ENCODE measurements at places on chromosomes 2 and 18.

GRCh38 chr2:96261328-96262003 lies 4.3 kb downstream of the TMEM127 start:
- DNase-seq: no peak

DNA sequence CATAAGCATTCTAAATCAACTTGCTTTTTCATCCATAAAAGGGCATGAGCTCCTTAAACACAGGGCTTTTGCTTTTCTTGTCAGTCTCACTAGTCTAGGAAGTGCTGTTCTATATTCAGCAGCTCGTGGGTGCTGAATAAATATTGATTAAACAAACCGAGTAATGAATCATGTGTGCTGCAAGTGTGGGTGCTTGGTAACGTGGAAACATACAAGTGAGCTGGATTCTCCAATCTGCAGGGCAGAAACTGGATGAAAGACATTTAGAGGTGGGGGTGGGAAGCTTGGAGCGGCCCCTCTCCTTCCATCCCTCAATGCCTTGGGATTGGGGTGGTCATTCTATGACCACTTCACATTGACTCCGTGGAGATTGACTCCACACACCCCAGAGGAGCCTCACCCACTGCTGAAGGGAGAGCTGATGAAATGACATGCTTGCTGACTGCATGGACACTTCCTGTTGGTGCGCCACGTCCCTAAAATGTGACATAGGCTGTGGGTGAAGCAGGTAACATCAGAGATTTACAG lies 114.6 kb downstream of the DOCK10 start:
- no peak for DNase-seq

GRCh38 chr2:143668234-143668633 lies 539.0 kb downstream of the ARHGAP15 start:
- no peak for DNase-seq

GRCh38 chr2:18603854-18604530 lies 14.6 kb upstream of the NT5C1B start:
- DNase-seq: no peak

GRCh38 chr2:85717308-85718008 lies 23.3 kb downstream of the GNLY start:
- no peak for DNase-seq

DNA sequence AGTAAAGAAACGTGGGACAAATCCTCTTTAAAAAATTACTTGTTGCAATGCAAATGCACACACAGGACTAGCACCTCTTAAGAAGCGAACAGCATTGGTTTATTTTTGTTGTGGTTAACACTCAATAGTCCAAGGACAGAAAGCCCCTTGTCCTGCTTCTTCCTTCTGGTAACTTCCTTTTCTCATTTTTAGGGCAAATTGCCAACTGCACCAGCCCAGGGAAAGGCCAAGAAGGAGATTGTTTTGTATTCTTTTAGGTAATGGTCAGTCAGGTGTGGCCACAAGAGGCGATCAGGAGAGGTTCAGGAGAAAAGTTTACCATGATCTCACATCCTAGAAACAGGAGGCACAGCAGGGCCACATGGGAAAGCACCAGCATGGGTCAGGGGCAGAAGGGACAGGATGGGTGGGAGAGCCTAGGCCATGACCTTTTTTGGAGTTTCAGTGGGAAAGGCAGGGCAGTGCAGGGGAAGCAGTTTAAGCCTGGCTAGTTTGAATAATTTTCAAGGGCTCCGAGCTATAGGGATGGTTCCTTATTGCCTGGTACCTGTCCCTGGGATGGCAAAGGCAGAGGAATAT lies 73.0 kb downstream of the CHRNA1 start:
- no peak for DNase-seq

- no peak for DNase-seq
Measured at GRCh38 chr2:94994063-94994913, 31.2 kb upstream of the MAL start.

DNA sequence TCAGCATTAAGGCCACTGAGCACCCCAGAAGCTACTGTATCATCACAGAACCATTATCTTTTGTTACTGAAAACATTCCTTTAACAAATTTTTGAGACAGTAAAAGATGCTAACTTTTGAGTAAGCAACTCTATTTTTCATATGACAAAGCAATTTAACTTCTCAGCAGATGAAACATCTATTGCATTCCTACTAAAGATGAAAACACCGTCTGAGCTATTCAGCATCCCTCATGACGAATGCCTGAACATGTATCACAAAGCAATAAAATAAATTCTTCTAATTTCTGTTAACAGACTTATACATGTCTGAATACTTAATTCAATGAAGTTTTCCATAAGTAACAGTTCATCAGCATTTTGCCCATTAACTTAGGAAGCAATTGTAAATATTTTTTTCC lies 23.9 kb downstream of the CHN1 start:
- no peak for DNase-seq

GRCh38 chr2:191155608-191156071 lies 4.8 kb upstream of the STAT4 start:
- peak; percentile 68 for DNase-seq

GRCh38 chr2:10137053-10137843 lies 14.7 kb downstream of the RRM2 start:
- peak; percentile 61 for DNase-seq

DNA sequence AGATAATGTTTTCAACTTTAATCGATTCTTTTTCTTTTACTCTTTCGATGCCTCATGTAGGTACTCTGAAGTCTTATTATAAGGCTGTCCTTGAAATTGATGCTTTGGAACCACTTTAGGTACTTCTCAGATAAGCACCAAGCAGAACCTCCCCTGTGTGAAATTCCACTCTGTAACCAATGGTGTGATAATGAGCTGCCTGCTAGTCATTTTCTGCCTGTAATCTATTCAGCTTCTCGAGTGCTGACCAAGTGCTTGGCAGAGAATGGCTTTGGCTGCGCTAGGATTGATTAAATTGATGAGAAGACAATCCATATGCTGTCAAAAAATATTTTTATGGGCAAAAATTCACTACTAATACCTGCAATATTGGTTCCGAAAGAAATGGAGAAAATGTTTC lies 132.1 kb upstream of the STON1 start:
- no peak for DNase-seq

DNA sequence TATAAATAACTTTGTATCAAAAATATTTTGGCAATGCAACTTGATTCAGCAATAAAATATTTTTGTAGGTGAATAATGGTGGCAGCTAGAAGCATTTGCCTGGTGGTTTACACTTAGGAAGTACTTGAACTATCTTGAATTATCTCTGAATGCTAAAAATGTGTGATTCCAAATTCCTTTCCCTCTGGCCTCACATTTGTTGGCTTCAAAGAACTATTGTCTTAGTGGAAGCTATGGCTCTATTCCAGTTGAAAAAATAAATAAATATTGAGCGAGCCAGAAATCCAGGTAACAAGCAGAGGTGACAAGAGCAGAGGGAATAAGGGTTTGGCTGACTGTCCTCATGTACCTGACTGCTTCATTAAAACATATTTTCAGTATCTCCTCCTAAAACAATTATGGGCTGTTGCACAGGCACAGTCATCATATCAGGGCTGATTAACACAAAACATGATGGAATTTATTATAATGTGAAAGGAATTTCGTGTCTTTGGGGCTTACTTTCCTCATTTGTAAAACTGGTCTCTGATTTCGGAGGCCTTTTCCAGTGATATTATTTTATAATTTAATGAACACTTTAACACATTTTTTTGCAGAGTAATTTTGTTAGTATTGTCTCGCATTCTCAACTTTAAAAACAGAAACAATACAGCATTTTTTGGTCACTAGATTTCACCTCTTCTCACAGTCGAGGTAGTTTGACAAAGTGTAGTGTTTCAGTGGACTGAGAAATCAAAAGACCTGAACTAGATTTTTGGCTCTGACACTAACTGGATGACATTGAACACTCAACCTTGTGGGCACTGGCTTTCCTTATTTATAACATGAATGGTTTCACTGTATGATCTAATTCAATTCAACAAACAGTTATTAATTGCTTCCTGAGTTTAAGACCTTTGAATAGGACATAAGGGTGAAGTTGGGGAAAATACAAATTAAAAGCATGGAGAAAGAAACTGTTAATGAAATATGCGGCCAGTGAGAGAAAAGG lies 7.8 kb upstream of the CAVIN2 start:
- no peak for DNase-seq

DNA sequence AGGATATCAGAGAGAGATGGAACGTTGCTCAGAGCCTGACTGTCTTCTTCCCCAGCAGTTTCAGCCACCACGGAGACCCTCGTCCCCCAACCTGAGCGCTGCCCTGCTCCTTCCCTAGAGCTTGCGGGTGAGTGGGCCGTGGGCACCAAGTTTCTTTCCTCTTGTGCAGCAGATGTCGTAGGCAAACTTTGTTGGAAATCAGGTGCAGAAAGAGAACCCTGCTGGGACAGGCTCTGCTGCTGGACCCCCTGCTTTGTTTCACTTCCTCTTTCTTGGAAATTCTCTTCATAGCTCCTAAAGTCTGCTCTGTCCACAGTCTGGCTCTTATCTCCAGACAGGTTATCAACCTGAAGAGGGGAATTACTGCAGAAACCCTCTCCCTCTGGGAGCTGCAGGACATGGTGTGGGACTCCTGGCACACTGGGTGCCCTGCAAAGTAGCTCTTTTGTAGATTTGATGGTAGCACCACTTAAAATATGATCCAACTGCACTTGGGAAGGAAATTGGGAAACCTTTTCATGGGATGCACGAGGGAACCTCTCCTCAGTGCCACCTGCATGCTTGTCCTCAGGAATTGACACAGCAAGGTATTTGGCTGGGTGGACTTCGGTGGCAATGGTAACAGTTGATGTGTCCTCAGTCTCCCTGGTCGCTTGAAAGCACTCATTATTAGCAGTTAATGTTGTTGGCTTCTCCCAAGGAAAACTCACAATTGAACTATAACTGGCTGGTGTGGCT lies 92.2 kb downstream of the ALPK2 start:
- no peak for DNase-seq

DNA sequence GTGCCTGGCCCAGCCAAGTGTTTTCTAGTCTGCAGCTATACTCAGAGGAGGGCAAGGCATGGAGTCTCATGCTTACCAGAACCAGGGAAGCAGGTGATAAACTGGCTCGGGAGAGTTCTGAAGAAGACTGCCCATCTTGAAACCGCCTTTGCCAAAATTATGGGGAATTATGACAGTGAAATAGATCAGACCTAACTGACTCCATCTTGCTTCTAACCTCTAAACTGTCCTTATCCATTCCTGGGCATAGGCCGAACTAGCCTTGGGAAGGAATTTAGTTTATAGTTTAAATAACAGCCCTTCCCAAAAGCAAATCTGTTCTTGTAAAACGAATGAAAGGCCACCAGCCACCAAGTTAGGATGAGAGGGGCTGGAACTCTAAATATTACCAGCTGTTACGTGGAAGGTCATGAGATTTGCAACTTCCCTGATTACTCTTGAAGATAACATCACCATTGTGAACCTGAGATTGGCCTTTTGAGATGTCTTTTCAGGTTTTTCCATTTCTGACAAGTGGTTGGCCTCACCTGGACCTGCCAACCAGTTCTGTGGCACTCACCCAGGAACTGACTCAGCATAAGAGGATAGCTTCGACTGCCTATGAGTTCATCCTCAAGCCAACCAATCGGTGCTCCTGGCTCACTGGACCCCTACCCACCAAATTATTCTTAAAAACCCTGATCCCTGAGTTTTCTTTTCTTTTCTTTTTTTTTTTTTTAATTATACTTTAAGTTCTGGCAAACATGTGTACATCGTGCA lies 23.4 kb downstream of the CHCHD5 start:
- no peak for DNase-seq

Data from SW480 (cell line).